Cardiac fibroblast (primary cell): ENCODE measurements at places on chromosomes 6 and 20.

GRCh38 chr6:150004101-150004782 lies 21.1 kb downstream of the RAET1L start:
- DNase-seq = no peak

- DNase-seq = no peak
Measured at GRCh38 chr6:106973018-106973835, 1.3 kb downstream of the CD24 start.

DNA sequence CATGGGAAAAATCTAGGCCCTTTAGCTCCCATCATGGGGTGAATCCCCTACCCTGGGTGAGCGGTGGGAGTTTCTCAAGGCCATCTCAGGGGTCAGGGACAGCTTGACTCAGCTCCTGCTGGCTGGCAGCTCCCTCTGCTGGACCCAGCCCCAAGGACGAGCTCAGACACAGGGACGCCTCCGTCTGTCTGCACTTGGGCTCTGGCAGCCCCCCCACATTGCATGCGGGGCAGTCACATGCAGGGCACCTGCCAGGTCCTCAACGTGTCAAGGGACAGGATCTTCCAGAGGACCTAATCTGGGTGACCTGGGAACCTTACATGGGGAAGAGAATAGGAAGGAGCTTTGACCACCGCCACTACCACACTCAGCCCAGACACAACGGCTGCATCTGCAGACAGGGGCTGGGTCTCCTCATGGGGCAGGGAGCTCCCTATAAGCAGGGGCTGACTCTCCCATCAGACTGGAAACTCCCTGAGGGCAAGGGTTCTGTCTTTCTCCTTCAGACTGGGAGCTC lies 173.4 kb downstream of the MRPL14 start:
- peak; percentile 33 for DNase-seq

- DNase-seq = no peak
Measured at GRCh38 chr6:159085396-159085895, 40.7 kb upstream of the TAGAP start.

GRCh38 chr6:667253-667927 lies 10.5 kb upstream of the HUS1B start:
- no peak for DNase-seq

- DNase-seq = no peak
Measured at GRCh38 chr6:32267035-32267434, 43.2 kb upstream of the NOTCH4 start.

GRCh38 chr6:23775127-23775526 lies 350.9 kb upstream of the NRSN1 start:
- no peak for DNase-seq

GRCh38 chr20:1087311-1087905 lies 31.0 kb upstream of the PSMF1 start:
- DNase-seq = no peak

DNA sequence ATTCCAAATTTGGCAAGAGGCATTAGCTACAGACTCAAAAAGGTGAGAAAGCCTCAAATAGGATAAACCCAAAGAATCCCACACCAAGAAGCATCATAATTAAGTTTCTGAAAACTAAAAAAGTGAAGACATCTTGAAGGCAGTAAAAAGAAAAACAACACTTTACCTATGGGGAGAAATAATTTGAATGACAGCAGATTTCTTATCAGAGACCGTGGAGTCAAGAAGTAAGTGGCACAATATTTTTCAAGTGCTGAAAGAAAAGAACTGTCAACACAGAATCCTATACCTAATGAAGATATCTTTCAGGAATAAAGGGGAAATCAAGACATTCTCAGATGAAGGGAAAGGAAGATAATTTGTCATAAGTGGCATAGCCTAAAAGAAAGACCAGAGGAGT lies 193.3 kb upstream of the CHD6 start:
- no peak for DNase-seq

DNA sequence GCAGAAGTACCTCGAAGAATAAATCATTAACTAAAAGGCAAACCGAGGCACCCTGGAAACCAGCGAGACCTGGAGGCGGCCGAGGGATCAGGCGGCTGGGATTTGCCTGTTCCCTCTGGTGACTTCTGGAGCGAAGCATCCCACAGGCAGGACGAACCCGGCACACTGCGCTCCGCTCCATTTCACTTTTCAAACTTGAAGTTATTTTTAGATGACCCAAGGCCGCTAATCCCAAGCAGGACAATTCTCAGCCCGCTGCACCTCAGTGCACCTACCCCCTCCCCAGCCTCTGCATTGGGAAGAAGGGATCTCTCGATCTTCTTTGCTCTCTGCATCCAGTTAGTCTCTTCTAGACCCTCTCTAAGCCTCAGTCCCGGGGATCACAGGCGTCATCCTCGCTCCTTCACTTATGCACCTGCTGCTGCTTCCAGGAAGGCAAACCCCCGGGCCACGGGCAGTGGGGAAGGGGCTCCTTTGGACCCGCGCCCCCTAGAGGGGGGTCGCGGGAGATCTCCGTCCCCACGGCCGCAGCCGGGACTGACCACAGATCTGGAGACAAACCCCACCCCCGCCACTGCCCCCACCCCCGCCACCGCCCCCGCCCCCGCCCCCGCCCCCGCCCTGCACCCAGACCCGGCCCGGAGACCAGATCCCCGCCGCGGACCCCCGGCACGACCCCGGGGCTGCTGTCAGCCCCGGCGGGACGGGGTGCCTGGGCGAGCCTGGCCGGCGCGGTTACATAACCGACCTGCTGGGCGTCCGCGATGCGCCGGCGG lies 636 bp downstream of the RCAN2 start:
- peak; percentile 3 for DNase-seq

GRCh38 chr6:106724848-106725247 lies 95.5 kb downstream of the QRSL1 start:
- no peak for DNase-seq

DNA sequence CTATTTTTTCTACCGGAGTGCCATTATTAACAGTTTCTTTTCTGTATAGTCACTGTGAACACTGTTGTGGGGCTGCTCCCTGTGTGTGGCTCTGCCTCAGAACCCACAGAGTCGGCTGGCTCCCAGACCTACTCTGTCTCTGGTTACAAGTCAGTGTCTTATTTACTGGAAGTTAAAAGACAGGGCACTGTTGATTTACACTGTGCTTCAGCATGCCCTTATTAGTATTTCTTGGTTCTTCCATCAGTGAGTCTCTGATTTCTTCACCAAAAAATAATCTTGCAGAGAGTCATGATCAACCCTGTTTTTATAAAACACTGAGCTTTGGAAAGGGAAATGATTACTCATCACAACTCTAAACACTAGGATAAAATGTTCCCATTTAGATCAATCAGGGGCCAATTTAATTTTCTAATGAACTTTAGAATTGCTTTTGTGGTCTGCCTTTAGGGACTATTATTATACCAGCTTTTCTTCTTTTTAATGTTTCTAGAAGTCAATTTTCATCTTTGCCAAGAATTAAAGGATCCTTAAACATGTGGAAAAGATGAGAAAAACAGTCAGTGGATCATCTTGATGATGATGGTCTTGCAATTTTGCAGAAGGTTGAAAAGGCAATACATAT lies 92.6 kb downstream of the UTRN start:
- peak; percentile 58 for DNase-seq

GRCh38 chr20:58829531-58829941 lies 21.2 kb downstream of the GNAS-AS1 start:
- no peak for DNase-seq

DNA sequence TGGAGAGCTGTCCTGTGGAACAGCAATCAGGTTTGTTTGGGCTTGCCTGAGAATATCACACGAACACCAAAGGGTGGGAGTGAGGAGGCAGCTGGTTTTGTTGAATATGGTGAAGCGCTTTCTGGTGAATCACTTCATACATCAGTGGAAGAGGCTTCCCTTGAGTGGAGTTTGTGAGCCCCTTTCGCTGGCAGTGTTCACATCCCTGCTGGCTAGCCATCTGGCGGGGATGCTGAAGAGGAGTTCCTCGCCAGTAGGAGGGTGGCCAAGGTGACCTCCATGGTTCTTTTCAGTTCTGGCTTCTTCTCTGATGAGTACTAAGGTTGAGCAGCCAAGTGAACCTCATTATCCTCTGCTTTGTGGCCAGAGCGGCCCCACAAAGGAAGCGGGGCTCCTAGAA lies 37.7 kb upstream of the RNF8 start:
- DNase-seq = no peak
